ENCODE measurements at places on chromosomes 1 and 21. TPM values are rescaled to one million over a fixed set of nuclear protein-coding genes. Genes with fewer than 3 reads are reported as not detected.

The MYOG gene
- 0.23 TPM for polyA plus RNA-seq

The CNTN2 gene
- 0.73 TPM for polyA plus RNA-seq

The ANKRD35 gene
- 2.5 TPM for polyA plus RNA-seq

The LAPTM5 gene
- 17.2 TPM for polyA plus RNA-seq

GRCh38 chr1:226401355-226402303, 6.3 kb downstream of the PARP1 start:
- no peak for DNase-seq

- DNase-seq = no peak
Observed at GRCh38 chr1:24728982-24729381, 16.3 kb upstream of the CLIC4 start.

DNA sequence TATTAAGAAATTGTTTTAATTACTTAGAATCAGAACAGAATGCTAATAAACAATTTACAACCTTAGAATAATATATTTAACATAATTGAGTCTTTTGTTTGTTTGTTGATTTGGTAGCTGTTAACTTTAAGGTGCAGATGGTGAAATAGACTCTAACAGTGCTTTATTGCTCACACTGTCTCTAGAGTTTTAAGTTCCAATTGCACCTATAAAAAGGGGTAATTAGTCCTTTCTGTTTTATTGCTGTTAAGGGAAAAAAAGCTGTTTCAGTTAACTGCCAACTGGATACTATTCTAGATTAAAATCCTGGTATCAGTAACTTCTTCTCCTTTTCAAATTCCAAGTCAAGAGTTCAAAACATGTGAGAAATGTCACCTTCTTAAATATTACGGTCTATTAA, 197.6 kb upstream of the TMPRSS15 start:
- DNase-seq = no peak

DNA sequence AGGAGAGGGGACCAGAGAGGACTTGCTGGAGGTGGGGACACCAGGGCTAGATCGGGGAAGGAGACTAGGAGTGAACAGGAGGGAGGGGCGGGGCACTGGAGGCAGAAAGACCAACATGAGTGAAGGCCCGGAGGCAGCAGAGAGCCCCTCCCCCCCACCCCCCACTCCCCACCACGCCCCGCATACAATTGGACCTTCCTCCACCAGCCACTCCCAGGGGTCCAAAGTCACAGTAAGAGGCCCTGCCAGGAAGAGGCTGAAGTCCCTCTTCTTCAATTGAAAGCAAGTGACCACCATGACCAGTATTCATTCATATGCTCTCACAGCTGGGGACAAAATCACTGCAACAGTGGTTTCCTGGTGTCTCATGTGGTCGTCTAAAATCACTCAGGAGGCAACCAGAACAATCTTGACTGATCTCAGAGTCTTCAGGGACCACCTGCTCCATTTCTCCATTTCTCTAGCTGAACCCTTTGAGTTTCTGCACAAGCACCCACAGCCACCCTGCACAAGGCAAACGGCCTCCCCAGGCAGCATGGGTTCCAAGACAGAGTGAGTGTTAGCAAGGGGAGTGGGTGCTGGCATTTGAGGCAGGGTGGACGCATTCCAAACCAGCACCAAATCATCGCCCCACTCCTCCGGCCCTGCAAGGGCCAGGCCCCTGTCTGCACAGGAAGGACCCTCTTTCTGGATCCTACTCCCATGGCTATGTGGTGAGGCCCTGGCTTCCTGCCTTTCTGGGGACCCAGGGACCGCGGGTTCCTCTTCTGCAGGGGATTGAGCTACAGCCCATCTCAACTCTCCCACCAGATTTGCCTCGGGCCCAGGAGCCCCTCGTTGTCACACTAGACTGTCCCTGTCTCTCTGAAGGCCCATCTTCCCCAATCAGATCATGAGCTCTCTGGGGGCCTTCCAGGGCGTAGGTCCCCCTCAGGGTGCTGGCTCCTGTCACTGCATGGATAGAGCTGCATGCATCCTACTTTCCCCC, 17.0 kb downstream of the LAPTM5 start:
- DNase-seq = no peak

- no peak for DNase-seq
Observed at GRCh38 chr1:172605641-172606040, 53.3 kb upstream of the FASLG start.

DNA sequence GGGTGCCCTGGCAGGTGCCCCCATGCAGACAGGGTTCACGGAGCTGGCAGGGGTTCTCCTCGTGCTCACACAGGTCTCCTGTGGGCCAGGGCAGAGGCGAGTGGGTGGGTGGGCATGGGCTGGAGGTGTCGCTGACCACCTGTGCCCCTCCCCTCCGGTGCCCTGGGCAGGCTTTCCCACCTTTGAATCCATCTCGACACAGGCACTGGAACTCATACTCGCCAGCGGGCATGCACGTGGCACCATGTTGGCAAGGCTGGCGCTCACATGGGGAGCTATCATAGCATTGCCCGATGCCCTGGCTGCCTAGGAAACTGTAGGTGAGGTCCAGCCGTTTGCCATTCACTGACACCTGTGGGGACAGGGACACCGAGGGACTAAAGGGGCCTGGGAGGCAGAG, 16.0 kb downstream of the LDLRAD2 start:
- no peak for DNase-seq

- DNase-seq = no peak
Observed at GRCh38 chr21:33217138-33217520, 12.6 kb upstream of the IFNAR2 start.

Data from left renal pelvis (tissue), 4 donors.